ENCODE measurements at places on chromosomes 3 and 15.
A peak's percentile ranks its signal among the peaks of the same experiment; 100 is the strongest.

- no peak for DNase-seq
These were observed 44.8 kb downstream of the POLR2M start for GRCh38 chr15:57751177-57751800.

DNA sequence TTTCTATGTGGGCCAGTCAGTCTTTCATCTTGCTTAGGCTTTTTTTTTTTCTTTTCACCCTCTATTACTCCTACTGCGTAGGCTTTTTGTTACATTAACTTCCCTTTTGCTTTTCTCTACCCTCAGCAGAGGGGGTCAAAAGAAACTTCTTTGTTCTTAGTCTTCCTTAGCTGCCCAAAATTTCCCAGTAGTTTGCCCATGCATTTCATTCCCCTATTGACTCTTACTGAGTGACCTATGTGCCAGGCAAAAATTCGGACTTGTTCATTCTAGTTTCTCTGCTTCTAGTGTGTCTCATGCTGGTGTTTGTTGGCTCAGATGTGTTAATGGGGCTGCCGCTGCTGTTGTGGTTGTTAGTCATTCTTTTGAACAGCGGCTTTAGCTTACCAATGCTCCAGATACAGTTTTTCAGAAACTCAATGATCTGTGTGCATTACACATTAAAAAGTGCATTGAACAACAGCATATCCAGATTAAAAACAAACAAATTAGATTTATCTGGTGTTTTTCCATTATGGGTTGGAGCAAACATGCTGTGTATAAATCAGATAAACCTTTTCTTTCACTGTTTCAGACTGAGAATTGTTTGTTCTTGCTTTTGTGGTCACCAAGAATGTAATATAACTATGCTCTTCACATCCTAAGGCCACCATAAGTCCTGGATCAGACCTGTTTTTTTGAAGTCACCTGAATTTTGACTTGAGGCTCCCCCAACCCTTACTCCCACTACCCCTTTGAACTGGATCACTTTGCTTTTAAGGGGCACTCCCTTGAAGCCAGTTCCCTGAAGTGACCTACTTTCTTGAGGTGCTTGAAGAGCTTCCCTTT, 43.1 kb downstream of the PDE8A start:
- DNase-seq, result no peak

- DNase-seq, result no peak
These were observed 231.6 kb downstream of the SNRPN start for GRCh38 chr15:25186411-25186810.

DNA sequence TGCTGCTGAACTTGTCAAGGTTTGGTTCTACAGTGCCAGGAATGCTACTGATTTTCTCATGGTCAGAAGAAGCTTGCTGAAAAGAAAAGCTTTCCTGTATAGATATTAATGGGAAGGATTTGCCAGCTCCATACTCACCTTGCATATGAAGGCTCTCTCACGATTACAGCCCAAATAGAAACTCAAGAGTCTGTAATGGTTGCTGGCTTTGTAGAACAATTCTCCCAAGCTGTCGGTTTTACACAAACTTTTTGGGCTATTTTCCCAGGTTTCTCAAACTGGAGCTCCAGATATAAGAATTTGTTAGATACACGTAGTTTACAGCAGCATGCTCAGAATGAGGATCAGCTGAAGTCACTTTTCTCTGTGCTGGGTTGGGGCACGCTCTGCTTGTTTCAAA, 30.1 kb upstream of the LRRC3B start:
- no peak for DNase-seq

GRCh38 chr15:60090747-60091146, 86.6 kb downstream of the FOXB1 start:
- no peak for DNase-seq

DNA sequence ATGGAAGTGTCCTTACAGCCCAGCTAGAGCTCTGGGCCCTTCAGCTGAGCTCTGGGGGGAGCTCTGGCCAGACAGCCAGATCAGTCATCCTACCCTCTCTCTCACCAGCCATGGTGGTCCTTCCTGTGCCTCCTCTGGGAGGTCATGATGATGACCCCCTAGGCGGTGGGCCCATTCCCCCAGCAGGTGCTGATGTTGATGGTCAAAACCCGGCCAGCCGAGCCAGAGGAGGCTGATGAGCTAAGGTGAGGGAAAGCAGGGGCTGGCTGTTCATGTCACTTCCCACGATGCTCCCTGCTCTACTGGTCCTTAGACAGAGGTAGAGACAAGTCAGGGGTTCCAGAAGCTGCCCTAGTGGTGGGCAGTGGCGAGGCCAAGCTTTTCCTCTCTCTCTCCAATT, 35.0 kb downstream of the GRAMD2A start:
- DNase-seq, result no peak

GRCh38 chr3:177512945-177513814, 315.9 kb upstream of the TBL1XR1 start:
- DNase-seq, result no peak

GRCh38 chr3:32376115-32376514, 15.5 kb upstream of the CMTM7 start:
- DNase-seq, result no peak

- no peak for DNase-seq
These were observed 12.3 kb downstream of the THBS1 start for GRCh38 chr15:39593071-39593655.

- DNase-seq, result peak; percentile 42
These were observed 9.4 kb upstream of the MESP1 start for GRCh38 chr15:89760303-89761008.

GRCh38 chr3:87287011-87287410, 10.6 kb upstream of the POU1F1 start:
- DNase-seq, result no peak

DNA sequence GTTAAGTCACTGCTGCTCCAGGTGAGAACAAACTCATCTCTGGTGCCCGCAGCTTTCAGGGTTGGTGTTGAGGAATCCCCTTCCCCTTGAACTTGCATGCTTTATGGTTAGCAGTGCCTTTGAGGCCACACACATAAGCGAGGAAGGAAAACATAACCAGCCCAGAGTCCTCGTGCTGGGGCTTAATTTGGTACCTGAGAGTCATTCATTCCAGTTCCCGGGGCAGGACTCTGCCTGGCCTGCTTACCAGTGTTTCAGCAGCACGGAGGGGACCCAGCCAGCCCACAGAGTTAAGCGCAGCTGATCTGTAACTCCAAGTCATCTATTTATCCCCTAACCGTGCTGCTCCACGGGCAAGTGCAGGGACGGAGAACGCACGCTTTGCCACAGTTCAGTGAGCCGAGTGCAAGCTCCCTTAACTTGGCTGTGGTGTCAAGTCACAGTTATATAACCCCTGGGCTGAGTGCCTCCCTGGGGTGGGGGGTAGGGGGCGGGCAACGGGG, 302.3 kb upstream of the ICE2 start:
- DNase-seq, result no peak

DNA sequence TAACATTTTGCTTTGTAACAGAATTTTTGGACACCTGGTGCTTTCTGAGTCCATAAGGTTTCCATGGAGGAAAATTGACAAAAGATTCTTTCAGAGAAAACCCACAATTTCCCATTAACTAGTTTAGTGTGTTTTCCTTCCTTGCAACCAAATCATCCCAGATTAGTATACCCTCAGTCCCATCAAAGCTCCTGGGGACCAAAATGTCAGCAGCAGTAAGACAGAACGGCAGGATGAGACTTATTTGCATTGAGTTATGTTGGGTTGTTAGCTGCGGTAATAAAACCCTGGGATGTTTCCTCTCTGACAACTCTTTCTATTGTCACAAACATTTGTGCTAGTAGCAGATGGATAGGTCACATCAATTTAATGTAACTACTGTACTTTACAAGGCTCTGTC, 32.4 kb upstream of the VPS33B start:
- DNase-seq, result no peak

DNA sequence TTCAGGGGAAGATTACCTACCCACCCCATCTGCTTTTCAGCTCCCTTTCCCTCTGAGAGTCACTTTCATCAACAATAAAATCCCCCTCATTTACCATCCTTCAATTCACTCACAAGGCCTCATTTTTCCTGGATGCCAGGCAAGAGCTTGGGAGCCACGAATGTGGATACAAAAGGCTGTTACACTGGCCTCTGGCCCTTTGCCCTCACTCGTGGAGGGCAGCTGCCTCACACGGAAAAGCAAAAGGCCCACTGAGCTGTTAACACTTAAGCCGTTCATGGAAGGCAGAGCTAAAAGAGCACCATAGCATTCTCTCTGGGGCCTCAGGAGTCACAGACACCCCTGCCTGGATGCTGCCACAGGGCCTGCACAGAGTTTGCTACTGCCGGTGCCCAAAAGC, 102.4 kb upstream of the TUSC7 start:
- no peak for DNase-seq

DNA sequence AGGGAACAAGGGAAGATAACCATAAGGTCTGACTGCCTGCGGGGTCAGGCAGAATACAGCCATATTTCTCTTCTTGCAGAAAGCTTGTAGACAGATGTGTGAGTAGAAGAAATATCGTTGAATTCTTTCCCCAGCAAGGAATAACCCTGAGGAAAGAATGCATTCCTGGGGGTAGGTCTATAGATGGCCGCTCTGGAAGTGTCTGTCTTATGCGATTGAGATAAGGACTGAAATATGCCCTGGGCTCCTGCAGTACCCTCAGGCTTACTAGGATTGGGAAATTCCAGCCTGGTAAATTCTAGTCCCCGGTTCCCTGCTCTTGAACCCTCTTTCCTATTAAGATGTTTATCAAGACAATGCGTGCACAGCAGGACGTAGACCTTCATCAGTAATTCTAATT, 15.8 kb upstream of the SST start:
- DNase-seq, result no peak

DNA sequence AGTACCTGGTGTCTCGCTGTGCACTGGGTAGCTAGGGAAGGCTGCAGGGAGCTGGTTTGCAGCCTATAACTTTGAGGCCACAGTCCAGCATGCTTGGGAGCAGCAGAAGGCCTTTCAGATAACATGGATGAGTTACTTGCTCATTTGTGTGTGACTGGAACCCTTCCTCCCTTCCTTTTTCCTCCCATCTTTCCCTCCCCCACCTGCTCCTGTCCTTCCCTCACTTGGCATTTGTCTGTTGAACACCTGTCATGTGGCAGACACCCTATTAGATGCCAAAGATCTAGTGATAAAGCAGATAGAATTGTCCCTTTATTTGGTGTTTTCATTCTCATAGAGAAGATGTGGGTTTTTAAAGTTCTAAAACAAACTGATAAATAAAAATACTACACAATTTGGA, 71.6 kb downstream of the LRTM1 start:
- no peak for DNase-seq

DNA sequence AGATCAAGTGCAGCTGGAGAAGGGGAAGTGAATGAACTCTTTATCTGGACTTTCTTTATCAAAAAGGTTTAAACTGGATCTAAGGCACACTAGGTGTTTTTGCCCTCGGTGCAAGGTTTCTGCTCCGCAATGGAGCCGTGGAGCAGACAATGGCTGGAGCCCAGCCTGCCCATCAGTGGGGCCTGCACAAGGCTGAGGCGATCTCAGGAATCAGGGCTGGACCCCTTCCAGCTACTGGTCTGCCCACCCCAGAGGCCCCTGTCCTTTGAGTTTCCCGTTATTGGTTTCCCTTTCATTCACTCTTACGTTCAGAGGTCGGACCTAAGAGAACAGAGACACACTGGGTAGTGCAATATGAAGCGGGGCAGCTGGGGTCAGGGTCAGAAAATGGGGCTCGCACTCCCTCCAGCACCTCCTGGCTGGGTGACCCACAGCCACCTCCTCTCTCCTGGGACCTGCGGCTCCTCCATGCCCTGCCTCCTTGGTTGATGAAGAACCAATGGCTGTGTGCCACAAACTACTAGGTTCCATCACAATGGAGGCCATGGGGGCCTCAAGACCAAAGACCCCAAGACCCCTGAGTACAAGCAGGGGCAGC, 164.6 kb downstream of the CHSY1 start:
- no peak for DNase-seq

DNA sequence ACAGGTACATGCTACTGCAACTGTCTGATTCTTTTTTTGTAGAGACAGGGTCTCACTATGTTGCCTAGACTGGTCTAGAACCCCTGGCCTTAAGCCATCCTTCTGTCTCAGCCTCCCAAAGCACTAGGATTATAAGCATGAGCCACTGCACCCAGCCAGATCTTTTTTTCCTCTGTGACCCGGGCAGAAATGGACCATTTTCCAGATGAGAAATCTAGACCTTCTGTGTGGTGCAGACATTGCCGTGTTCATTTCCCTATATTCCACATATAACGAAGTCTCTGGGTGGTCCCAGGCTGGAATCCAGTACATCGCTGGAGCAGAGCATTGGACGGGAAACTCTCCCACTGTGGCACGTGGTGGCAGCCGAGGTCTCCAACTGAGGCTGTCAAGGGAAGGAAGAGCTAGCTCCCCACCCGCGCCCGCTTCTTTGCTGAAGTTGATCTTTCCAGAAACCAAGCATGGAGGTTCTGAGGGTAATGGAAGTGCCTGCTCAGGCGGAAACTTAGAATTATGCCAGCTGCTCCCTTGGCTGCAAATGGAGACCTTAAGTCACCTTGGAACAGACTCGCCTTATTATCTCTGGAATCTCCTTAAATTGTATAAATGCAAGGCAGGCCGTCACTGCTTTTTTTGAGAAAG, 23.1 kb upstream of the TXNRD3 start:
- no peak for DNase-seq

DNA sequence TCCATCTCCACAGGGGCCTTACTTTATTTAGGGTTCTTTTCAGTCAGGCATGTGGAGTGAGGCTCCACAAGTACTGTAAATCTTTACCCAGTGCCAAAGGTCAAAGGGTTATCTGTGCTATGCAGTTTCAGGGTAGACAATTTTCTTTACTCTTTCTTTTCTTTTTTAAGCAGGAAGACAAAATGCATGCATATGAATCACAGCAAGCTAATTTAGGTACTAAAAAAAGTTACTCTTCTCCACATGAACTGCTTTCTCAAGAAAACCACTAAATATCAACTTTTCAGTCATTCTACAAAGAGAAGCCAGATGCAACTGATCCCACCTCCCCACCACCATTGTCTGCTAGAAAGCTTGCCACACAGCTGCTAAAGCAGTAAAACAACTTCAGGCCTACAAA, 73.3 kb upstream of the PYGO1 start:
- DNase-seq, result no peak

GRCh38 chr3:4976109-4976508, 3.1 kb upstream of the BHLHE40 start:
- DNase-seq, result no peak

- DNase-seq, result no peak
These were observed 14.4 kb downstream of the CCDC32 start for GRCh38 chr15:40550341-40551037.

DNA sequence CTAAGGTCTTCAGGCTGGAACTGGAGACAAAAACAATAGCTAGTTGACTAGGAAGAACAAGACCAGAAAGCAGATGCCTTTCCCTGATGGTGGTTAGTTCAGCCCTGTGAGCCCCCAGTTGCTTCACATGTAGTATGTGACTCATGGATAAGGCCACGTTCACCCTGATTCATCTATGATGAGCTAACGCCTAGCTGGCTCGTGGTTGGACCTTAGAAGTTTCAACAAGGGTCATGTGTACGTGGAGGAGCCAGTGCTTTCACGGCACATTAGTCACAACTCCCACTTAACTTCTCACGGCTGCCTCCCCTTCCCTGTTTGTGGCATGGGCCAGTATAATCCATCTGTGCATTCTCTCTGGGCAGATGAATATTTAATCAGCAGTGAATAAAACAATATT, 20.6 kb downstream of the COL8A1 start:
- no peak for DNase-seq

GRCh38 chr3:14236902-14237301, 58.3 kb downstream of the LSM3 start:
- DNase-seq, result no peak
